ENCODE measurements at places on chromosomes 4 and X.

- no peak for DNase-seq
Measured at GRCh38 chr4:181702864-181703495, 540.2 kb upstream of the TENM3 start.

- DNase-seq: no peak
Measured at GRCh38 chrX:116272322-116272721, 101.8 kb downstream of the AGTR2 start.

DNA sequence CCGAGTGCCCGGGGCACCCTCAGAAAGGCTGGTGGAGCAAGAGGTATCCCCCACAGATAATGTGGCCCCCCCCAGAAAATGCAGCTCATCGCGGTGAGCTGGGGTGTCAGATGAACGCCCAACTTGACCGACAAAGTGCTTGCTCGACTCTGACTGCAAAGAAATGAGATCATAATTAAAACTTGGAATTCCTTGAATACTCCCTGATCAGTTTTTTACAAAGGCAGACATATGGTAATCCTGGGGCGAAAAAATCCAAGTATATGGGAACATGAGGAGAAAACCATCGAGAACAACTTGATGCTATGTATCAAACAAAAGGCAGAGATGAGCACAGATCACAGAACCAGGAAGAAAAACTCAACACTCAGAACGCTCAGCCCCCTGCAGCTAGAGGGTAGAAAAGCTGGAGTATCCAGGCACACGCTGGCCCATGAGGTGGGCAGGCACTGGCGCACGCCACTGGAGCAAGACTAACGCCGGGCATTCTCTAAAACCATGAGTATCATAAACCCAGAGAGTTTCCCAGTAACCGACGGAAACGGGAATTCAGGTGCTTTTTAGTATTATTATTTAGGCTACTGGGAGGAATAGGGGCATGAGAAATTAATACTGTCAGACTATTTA lies 127.3 kb downstream of the AFAP1 start:
- DNase-seq: no peak

GRCh38 chrX:22063284-22063683 lies 31.2 kb downstream of the PHEX start:
- DNase-seq: peak; percentile 8

DNA sequence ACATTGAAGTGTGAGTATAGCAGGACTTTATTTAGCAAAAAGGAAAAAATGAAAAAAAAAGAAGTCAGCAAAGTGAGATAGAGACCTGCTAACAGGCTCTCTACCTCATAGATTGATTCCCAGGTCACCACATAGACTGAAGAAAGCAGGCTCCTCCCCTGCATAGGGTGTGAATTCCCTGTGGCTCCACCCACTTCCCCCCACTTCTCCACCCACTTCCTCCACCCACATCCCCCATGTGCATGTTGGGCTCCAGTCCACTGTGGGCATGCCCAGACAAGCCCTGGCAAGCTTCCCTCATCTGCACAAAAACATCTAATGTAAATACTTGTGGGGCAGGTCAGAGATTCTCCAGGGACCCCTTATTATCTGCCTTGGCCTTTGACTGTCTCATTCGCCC lies 97.8 kb downstream of the TMEM47 start:
- DNase-seq: no peak

DNA sequence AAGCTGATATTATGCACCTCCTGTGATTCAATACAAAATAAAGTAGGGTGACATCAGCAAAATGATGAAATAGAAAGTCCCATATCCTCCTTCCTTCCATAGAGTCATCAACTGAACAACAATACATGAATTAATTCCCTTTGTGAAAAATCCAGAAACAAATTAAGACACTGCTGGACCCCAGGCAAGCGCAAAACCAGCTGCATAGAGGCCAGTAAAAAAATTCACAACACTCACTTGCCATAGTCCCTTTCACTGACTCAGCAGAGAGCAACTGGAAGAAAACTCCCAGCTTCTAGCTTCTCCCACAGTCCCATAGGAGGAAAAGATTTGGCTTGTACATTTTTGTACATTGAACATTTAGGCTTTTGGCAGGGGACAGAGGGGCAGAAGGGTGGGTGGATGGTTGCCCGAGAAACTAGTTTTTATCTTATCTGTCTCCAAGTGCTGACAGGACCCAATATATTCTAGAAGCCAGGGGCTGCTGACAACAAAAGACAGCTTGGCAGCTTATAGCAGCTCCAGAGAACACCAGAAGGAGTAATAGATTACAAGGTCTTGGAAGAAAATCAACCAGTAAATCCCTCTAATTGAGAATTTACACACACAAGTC lies 124.6 kb downstream of the NDST3 start:
- no peak for DNase-seq

DNA sequence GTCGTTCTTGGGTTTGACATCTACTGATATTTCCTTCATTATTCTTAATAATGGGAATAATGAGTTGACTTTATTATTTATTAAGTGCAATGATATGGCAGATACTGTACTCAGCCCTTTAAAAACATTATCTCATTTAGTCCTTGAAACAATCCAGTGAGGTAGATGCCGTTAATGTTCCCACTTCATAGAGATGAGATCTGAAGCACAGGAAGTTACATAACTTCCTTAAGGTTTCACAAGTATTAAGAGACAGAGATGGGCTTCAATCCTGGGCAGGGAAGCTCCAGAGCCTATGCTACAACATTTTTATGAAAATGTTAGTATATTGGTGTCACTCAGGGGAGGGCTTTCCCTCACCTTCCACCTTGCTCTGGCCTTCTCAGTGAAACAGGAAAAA lies 9.7 kb upstream of the KLHL13 start:
- no peak for DNase-seq

- DNase-seq: no peak
Measured at GRCh38 chrX:42934020-42934726, 156.2 kb upstream of the PPP1R2C start.

GRCh38 chr4:133513901-133514300 lies 364.8 kb downstream of the PCDH10 start:
- no peak for DNase-seq

- DNase-seq: peak; percentile 57
Measured at GRCh38 chr4:185210102-185210981, 944 bp downstream of the SNX25 start.

GRCh38 chrX:150813922-150814321 lies 84.5 kb downstream of the CD99L2 start:
- no peak for DNase-seq

Data from stimulated activated naive CD8-positive, alpha-beta T cell treated with anti-CD3 and anti-CD28 coated beads, Interleukin-15, amount 100 ng/mL, for 72 hours (primary cell).